ENCODE measurements at places on chromosomes 16 and 17.

DNA sequence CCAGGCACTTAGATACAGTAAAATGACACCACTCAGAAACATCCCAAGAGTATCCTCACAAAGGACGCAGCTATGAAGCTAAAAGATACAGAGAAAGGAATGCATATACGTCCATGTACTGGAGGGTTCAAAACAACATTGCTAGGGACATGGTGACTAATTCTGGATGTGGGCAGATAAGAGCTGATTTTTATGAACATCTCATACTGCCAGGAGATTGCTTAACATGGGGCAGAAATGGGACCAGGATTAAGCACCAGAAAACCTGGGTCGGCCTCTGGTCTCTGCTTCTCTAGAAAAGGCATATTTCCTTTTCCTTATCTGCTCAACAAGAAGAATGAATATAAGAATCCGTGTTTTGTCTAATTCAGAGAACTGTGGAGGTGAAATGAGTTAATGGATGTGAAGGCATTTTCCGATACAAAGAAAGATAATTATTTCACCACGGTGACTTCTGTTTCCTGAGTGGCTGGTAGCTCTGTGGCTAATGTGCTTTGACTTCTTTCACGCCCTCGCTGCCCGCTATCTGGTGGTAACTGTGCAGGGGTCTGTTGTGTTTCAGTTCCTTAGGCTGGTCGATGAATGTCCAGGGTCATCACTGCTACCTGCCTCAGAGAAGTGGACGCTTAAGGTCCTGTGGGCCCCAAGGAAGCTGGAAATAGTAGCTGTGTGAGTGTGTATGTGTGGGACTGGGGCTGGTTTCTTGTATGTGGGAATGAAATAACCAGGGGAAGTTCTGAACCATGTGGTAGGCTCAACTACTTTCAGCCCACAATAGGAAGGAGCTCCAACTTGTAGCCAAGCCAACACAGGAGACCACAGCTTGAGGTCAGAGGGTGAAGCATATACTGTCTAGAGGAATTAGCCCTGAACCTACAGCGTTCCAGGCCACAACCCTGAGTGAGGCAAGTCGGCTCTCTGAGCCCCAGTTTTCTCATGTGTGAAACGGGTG is 15.8 kb upstream of the CCL5 start:
- DNase-seq, result no peak

GRCh38 chr17:329784-330420 is 22.7 kb downstream of the RPH3AL start:
- DNase-seq, result no peak

- no peak for DNase-seq
These were observed 32.9 kb downstream of the SRCIN1 start for GRCh38 chr17:38572669-38573365.

DNA sequence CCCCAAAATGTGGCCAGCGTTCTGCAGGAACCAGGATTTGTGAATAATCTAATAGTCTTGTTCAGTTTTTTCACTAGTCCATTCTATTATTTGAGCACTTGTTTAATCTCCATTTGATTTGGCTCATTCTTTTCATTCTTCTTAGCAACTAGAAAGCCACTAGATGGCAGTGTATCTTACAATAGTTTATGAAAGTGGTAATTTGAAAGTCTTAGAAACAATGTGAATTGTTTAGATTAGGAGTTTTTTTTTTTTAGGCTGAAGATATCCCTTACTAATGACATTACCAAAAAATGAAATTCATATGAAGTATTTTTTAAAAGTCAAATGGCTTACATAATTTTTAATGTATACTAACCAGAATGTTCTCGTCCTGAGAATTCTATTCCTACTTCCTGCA is 6.7 kb downstream of the ERI2 start:
- no peak for DNase-seq

- no peak for DNase-seq
These were observed 22.5 kb upstream of the CMTR2 start for GRCh38 chr16:71311553-71312158.

All from activated CD8-positive, alpha-beta memory T cell treated with anti-CD3 and anti-CD28 coated beads for 1 hour (primary cell).